Panc1 (cell line): ENCODE measurements at places on chromosomes 7 and 10.

GRCh38 chr7:115352375-115352774 lies 430.5 kb downstream of the MDFIC start:
- DNase-seq, result no peak

DNA sequence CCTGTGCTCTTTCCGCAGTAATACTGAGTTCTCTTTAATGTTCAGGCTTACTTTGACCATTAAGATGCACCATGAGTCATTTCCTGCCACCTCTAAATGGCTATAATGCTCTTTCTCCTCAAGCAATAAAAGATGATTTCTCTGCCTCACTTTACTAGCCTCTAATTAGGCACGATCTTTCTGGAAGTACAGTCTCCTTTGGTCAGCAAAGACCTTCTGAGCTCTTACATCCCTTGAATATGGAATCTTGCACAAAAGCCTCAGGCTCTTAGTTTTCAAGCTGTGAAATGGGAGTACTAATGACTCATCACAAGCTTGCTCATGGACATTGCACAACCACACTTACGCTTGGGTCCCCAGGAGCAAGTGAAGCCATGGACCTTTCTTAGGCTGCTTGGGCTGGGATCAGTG lies 85.9 kb downstream of the FRMD4A start:
- peak; percentile 12 for DNase-seq

GRCh38 chr10:91974960-91975359 lies 51.4 kb downstream of the BTAF1 start:
- DNase-seq, result peak; percentile 8

DNA sequence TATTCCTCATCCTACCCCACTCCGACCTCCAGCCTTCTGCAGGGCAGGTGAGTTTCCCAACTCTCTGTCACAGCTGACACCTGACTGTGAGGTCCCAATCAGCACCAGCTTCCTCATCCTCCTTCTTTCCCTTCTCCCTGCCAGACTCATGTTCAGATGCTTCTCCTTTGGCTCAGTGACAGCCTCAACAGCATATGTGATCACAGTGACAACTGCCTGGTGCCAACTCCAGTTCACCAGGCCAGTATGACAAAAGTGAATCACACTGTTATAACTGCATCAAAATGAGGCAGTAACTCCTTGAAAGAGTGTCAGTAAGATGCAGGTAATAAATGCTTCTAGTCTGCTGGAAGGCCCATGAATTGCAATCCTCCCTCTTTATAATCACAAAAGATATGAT lies 46.8 kb upstream of the NFE2L3 start:
- no peak for DNase-seq

GRCh38 chr7:118232837-118233236 lies 8.3 kb downstream of the ANKRD7 start:
- DNase-seq, result no peak

GRCh38 chr7:157996359-157997079 lies 591.1 kb downstream of the PTPRN2 start:
- DNase-seq, result no peak

DNA sequence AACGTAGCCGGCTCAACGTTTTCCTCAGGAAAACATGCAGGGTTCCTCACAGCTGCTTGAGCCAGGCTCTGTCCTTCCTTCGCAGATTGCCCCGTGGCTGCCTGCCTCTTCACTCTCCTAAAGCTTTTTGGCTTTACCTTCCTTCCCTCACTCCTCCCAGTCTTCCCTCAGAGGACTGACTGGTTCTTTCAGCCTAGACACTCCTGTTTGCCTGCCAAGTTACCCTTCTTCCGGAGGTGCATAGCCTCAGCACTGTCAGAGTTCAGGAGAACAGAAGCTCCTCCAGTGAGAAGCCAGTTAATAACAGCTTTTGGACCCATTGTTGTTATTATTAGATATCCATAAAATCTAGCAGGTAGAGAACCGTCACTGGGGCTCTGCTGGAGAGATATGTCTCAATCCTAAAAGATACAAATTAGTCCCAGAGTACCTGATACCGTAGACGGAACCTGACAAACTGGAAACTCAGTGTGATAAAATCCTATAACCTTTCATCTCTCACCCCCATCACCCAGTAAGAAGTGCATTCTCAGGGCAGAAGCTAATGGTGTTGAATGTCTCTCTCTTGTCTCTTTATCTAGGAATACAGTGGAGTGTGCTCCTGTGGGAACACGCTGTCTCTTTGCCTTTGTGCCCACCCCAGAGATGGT lies 79.6 kb downstream of the SND1 start:
- no peak for DNase-seq

DNA sequence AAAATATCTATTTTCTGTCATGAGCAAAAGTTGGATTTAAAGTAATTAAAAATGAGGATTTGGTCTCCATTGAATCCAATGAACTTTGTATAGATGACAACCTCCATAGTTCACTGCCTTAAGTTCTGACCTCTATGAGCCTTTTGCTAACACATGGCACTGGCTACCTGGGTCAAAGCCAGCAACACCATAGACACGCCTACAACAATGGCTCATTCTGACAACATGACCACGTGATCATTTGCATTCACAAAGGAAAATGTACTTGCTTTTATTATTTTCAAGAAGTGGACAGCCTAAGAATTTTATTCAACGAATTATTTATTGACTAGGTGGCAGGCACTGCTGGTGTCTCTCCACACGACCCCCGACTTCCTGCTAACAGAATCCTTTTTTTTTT lies 90.6 kb downstream of the CARD11 start:
- no peak for DNase-seq

DNA sequence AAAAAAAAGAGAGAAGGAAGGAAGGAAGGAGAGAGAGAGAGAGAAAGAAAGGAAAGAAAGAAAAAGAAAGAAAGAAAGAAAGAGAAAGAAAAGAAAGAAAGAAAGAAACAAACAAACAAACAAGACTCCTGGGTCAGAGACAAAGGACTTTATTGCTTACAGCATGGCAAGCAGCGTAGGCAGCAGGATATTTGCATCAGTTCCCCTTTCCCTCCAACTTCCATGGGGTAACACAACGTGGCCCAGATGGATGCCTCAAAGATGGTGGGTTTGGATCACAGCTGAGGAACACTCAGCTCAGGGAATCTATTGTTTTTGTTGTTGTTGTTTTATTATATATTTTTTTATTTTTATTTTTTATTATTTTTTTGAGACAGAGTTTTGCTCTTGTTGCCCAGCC lies 128.5 kb upstream of the VKORC1L1 start:
- DNase-seq, result no peak

DNA sequence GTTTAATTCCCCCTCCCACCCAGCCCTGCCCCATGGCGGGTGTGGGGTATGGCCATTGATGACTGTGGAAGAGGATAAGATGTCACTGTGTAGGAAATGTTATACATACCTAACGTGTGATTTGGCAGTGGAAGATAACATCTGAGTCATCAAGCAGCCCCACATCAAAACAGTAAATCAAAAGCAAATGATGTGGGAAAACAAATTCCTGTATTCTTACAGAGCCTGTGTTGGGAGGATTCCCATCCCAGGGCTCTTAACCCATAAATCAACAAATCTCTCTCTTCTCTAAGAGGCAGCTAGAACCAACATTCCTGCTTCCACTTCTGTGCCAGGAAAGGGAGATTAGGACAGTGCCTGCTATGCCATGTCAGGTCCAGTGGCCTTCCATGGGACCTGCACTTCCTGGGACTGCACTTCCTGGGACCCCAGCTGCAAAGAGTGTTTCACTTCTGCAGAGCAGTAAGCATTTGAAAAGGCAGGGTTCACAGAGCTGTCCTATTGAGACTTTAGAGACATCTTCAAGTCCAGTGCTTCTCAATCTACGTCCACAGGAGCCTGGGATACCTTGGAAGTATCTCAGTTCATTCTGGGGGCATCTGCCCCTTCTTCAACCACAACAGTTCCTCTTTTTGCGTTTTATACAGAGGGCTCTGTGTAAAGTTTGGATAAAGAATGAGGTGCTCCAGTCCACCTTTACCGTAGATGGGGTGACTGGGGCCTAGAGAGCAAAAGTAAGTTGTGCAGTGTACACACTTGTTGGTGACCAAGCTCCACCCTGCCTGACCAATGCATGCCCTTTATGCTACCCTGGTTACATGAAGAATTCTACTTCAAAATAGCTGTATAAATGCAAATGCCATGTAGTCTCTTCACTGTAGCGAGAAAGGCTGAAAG lies 45.7 kb downstream of the ATXN7L1 start:
- DNase-seq, result peak; percentile 95

DNA sequence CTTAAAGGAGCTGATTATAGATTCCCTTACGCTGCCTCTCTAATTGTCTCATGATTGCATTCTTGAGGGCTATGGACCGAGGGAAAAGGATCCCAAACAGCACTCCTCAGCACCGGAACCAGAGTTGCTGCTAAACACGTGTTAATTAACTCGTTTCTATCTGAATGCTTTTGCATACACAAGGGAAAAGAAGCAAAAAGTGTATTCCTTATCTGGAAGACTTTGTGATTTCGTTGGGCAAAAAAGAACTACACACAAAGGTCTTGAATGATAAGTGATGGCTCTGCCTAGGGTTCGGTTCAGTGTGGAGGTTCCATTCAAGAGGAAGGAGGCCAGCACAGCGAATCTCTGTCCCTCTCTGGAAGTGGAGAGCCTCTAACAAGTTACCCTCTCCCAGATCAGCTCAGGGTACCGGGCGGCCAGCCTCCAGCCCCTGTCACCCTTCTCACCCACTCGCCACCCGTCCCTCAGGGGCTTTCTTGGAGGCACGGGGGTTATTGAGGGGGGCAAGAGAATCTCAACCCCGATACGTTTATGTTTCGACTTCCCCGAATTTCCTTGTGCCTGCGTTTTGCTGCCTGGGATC lies 515 bp upstream of the SLC4A2 start:
- DNase-seq, result no peak

DNA sequence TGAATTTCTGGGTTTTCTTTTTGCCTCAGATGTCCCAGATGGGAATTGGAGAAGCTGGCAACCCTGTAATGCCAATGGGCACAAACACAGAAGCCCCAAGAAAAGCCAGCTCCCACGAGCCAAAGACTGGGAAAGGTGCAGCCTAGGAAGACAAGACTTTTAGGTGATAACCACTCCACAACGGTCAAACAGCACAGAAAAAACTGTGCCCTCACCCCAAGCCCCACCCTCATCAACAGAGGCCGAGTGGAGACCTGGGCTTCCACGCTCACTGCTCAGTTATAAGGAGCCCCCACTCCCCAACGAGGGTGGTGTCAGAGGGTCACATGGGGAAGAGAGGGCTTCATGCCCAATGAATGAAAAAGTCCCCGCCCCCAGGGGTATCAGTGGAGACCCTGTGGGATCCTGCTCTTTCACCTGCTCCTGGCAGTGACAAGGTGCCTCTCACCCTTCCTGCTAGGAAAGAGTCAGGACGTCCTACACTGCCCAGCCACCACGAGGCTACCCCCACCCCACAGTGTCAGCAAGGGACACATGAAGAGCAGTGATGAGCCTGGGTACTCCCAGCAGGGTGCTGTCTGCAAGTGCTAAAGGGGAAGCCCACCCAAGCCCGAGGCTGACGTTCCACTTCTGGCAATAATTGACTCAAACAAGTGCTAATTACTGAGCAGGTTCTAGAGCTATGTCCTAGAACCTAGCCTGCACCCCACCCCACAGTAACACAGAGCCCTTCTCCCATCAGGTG lies 8.3 kb downstream of the TMEM273 start:
- no peak for DNase-seq

DNA sequence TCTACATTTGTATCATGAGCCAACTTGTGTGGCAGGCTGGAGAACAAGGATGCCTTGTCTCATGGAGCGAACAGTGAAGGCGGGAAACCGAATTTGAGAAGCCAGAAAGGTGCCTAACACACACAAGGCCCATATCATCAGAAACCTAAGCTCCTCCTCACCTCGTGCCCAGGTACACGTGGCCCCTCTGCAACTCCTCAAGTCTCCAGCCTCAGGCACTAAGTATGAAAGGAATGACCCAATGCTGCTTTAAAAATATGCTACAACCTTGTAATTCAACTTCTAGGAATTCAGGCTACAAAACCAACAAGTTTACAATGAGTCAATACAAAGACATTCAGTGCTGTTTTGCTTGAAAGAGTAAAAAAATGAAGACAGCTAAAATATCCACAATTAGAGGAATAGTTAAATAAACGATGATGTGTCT lies 95.7 kb downstream of the CDK6 start:
- DNase-seq, result no peak

GRCh38 chr7:73520673-73521635 lies 1.1 kb downstream of the BAZ1B start:
- no peak for DNase-seq

- no peak for DNase-seq
Observed at GRCh38 chr10:128843972-128844371, 623.1 kb upstream of the MGMT start.

- no peak for DNase-seq
Observed at GRCh38 chr10:2047679-2048078, 310.4 kb upstream of the ADARB2 start.

- no peak for DNase-seq
Observed at GRCh38 chr7:54838175-54838910, 79.3 kb upstream of the SEC61G start.

GRCh38 chr10:14052931-14053330 lies 277.8 kb downstream of the FRMD4A start:
- no peak for DNase-seq

DNA sequence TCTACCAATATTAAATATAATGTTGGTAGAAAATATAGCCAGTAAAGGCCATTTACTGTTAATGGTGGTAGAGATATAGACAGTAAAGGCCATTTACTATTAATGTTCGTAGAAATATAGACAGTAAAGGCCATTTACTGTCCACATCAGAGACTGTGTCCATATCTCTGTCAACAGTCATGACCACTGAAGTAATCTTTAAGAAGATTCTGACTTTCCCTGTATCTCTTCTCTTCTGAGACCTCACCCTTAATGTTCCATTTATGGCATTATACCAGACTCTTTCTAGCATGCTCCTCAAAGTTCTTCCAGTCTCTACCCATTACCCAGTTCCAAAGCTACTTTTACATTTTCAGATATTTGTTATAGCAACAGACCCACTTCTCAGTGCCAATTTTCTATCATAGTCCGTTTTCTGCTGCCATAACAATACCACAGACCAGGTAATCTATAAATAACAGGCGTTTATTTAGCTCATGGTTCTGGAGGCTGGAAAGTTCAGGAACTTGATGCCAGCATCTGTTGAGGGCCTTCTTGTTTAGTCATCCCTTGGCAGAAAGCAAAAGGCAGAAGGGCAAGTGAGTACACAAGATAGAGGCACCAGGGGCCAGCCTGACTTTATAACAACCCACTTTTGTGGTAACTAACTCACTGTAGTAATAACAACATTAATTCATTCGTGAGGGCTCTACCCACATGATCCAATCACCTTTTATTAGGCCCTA lies 7.9 kb upstream of the NUDCD3 start:
- DNase-seq, result no peak

DNA sequence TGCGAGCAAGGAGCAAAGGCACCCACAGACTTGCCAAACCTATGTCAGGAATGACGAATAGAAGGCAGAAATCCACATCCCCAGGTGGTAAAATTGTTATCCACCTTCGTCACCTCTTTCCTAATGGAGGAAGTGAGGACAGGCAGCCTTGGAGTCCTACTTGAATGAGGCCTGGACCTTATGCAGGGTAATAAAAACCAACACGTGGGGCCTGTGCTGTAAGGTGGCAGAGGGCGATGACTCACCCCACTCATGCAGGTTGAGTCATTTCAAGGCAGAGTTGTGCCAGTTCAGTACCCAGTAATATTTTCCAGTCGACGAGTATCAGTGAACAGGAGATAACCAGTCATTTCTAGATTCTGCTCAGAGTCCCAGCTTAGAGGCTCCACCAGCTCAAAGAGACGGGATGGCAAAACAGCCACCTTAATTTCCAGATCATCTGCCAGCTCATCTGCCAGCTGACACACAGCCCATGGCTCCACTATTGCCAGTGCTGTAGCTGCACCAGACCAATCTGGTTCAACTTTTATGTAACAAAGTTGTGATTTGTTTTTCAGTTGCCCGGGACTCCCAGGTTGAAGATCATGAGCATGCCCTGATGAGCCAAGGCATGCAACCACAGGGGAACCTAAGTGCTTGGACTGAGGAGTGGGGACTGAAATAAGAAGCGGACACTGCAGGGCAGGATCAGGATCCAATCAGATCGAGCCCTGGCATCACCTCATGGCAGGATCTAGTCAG lies 176.2 kb upstream of the ITGB1 start:
- DNase-seq, result peak; percentile 95
